ENCODE measurements at places on chromosomes 5 and 9. TPM values are rescaled to one million over a fixed set of nuclear protein-coding genes. Genes with fewer than 3 reads are reported as not detected.

Gene COL15A1
- total RNA-seq = 0.36 TPM

Gene MEGF10
- not detected for total RNA-seq

Gene ARL10
- 1.7 TPM for total RNA-seq

Gene CBY3
- total RNA-seq = not detected

Gene C9orf153
- total RNA-seq = not detected

Gene LHX3
- total RNA-seq = 0.12 TPM

Gene CKMT2
- total RNA-seq = not detected

Gene CCDC187
- not detected for total RNA-seq

Gene RASEF
- total RNA-seq = 8.6 TPM

Gene AGXT2
- total RNA-seq = not detected

Gene RHOBTB3
- total RNA-seq = 5.9 TPM

Gene IGFBPL1
- 3.1 TPM for total RNA-seq

Gene SHROOM1
- total RNA-seq = 11.0 TPM

Gene SPINK5
- not detected for total RNA-seq

Gene ADAMTS2
- not detected for total RNA-seq

Gene TAF11L5
- not detected for total RNA-seq

Gene FAM169A
- 6.2 TPM for total RNA-seq

Gene HAND1
- 0.17 TPM for total RNA-seq

Gene PCDHA9
- not detected for total RNA-seq

Gene SPATA24
- total RNA-seq = 5.7 TPM

Gene SERF1B
- total RNA-seq = 69.7 TPM

Gene FOXI1
- not detected for total RNA-seq

Gene ARL14EPL
- 0.07 TPM for total RNA-seq

Gene KLF4
- total RNA-seq = 13.3 TPM

Gene FGF10
- total RNA-seq = not detected

Gene ANKRD34B
- total RNA-seq = 0.07 TPM

Gene FUT7
- total RNA-seq = not detected

Gene SPATA31C1
- total RNA-seq = not detected

Gene ACSL6
- not detected for total RNA-seq

Gene POU5F2
- total RNA-seq = not detected

Gene DOCK8
- 0.32 TPM for total RNA-seq

Gene SLC6A3
- total RNA-seq = 0.07 TPM

Gene TMEM252
- total RNA-seq = not detected

Gene GLRA1
- not detected for total RNA-seq

Gene PCDHGA2
- 0.65 TPM for total RNA-seq

Gene NUTM2G
- not detected for total RNA-seq

Gene CAVIN4
- total RNA-seq = 0.39 TPM

Gene GZMA
- total RNA-seq = not detected

Gene PCDHGA5
- 0.11 TPM for total RNA-seq

Gene SLC36A3
- not detected for total RNA-seq

Gene PCDHB14
- total RNA-seq = 0.06 TPM

Gene MARCOL
- total RNA-seq = not detected

Gene GRIA1
- total RNA-seq = not detected

Gene CDX1
- total RNA-seq = not detected

Gene TRPM6
- 1.1 TPM for total RNA-seq

Gene TAF11L4
- total RNA-seq = not detected

Gene IDNK
- 6.5 TPM for total RNA-seq
